ENCODE measurements at places on chromosomes 4 and X.

DNA sequence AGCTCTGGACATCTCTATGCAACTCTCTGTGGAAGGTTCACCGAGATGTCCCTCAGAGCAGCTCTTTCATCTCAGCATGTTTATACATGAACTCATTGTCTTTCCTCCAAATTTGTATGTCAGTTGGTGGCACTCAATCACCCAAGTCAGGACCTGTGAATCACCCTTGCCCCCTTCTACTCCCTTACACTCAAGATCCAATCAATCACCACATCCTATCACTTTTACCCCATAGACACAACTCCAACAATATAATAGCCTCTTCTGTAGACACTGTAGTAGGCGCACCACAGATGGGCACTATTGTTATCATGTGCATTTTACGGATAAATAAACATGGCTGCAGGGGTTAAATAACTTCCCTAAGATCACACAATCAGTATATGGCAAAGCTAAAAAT, 41.3 kb upstream of the IRF2 start:
- DNase-seq, result no peak

- no peak for DNase-seq
These were observed 188.4 kb downstream of the GASK1B start for GRCh38 chr4:157984285-157984911.

DNA sequence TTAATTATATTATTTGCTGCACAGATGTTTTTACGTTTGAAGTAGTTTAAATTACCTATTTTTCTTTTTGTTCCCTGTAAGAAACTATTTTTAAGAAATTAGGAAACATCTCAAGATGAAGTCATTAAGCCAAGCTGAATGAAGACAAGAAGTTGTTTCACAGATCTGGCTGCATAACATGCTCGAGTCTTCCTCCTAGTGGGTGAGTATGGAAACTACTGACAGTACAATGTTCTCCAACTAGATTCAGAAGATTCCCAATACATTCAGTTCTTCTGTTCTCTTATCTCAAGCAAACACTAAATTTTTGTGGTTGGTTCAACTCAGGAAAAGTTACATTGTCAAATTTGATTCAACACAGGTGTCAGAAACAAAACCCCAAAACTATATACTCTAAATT, 256.8 kb upstream of the VCX start:
- DNase-seq, result no peak

DNA sequence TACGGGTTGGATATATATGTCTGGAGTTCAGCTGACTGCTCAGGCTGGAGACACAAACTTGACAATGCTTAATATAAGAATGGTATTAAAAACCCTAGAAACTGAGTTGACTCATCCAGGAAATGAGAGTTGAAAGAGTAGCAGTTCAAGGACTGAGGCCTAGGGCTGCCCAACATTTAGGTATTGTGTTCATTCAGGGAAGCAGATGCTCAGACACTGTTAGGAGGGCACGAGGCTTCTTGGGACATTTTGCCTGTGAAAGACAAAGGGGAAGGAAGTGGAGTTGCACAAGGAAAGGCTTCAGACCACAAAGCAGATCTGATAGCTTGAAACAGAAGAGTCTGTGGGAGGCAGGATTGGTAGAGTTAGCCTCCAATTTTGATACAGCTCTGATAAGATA, 52.0 kb upstream of the HS3ST1 start:
- DNase-seq, result no peak

DNA sequence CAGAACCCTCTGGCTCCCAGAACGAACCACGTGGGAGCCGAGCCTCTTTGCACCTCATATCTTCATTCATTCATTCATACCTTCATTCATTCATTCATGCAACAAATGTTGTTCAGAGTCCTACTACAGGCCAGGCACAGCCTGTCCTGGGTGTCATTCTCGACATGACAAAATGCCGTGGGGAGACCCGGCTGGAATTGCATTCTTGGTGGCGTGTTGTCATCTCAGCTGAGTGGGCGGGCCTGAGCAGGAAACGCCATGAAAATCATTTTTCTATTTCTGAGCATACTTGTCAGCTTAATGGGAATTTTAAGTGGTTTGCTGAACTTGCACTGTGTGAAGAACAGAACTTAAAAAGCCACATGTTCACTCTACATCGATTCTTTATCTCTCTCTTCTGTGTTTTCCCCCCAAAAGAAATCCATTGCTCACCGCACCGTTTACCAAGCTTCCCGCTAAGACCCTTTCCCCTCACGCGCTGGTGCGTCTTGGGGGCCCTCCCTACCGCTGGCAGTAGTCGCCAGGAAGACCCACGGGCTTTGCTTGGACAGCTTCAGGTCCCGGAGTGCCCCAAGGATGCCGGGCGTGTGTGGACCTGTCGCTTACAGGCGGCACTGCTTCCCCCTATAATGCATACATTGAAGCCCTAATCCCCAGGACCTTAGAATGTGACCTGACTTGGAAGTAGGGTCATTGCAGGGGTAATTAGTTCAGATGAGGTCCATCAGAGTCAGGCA, 41.6 kb upstream of the HMX1 start:
- DNase-seq, result no peak

DNA sequence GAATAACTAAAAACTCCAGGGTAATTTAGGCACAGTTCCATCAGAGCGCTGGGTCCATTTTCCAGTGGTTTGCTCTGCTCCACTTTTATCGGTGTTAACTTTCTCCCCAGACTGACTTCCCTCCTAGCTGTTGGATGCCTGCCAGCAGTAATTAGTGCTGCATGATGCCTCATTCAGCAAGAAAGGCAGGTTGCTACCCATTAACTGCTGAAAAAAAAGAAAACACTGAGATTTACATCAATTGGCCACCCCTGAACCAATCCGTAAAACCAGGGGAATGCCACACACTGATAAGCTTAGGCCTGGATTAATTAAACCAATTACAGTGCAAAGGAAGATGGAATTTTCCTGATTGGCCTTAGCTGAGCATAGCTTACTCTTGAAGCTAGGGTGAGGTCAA, 182.4 kb upstream of the CXXC4 start:
- peak; percentile 6 for DNase-seq

DNA sequence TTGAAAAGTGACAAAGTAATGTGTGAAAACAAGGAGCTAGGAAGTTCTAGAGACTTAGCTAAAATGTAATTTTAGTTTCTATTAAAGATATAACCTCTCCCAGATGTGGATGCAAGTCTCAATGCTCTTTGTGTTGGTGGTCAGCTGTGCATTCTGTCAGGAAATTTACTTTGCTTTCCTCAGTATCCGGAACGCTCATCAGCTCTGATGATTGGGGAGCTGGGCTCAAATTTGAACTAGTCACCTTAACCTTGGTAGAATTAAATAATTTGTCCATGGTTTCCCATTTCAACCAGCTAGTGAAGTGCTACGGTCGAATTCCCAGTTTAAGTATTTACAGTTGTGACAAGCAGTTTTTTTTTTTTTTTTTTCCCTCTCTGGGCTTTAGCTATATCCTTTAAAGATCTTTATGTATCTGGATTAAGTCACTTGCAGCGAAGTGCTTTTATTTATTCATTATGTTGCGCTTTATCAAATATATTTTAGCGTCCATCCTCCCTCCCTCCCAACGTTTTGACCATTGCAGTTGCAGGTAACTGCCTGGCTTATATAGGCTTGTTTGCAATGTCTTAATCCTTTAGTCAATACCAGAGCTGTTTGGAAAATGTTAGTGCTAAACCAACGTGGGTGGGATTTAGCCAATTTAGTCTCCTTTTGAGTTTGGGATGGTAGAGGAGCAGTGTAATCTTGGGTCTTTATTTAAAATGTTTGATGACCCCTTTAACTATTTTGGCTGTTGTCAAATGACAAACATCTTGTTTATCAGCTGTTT, 2.1 kb downstream of the OGT start:
- DNase-seq, result no peak

DNA sequence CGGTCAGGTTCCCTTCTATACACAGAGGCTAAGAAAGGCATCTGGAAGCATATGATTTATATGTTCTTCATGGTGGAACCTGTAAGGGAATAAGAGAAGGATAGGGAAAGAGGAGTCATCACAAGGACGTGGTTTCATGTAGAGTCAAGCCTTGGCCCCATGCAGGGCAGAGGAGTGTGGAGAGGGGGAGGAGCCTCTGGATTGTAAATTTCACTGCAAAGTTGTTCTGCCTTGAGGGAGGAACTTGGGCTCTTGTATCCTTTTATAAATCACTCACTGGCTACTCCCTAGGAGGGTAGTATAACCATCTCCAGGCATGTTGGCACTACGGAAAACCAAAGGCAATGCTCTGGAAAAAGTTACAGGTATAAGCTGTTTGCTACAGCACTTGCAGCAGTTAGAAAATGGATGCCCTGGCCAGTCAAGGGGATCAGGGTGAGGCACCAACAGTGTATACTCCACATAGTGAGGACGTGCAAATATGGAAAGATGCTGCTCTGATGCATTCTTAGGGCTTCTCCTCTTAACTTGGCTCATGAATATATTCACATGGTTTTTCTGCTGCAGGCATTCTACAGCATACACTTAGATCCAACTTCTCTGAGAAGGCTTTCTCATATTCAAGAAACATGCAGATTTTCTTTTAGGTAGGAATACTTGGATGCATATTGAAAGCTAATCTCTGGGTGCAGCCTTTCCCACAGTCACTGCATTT, 60.3 kb upstream of the ZNF81 start:
- DNase-seq, result no peak

DNA sequence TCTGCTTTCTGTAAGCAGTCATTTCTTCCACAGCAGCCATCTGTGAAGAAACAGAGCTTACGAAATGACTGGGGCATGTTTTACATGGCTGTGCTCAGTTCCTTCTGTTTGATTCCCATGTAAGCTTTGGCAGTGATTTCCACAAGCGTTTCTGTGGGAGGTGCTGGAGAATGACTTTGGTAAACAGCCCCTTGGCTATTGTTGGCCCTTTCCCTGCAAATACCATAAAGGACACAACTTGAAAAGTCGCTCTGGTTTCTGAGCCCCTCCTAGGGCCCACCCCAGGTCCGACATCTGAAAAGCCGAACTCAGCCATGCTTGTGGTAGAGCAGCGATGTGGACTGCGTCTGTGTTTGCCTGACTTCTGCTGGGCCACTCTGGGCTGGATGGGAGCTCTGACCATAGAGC, 3.7 kb downstream of the LIMCH1 start:
- DNase-seq, result no peak

GRCh38 chrX:118448273-118448783, 47.3 kb upstream of the DOCK11 start:
- DNase-seq, result no peak
